ENCODE measurements at places on chromosomes 12 and 14. TPM values are rescaled to one million over a fixed set of nuclear protein-coding genes. Genes with fewer than 3 reads are reported as not detected.
A peak's percentile ranks its signal among the peaks of the same experiment; 100 is the strongest.

DNA sequence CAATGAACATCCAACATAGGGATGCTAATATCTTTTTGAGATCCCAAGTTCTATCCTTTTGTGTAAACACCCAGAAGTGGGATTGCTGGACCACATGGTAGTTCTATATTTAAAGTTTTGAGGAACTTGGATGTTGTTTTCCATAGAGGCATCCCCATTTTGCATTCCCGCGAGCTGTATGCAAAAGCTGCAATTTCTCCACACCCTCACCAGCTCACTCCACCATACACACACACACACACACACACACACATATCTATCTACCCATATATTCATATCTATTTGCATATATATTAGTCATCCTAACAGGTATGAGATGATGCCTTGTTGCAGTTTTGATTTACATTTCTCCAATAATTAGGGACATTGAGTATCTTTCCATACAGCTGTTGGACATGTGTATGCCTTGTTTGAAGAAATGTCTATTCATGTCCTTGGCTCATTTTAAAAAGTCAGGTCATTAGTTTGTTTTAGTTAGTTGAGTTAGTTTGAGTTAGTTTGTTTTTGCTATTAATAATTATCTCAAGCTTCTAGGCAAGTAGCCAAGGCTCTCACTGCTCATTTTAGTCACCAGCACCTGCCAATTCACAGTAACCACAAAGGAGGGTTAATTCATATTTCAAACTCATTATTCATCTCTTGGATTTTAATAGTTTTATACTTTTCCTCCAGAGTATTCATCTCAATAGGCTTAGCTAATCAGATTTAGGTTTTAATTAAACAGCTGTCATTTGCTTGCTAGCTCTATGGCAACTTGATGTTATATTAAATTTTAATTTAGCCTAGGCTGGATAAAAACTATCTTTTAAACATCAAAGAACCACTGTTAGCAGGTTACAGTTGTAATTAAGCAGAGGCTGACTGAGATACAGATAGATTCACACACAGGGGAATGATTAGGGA, 1435.9 kb upstream of the TMEM132C start:
- no peak for DNase-seq

TPI1 gene
- total RNA-seq = 945 TPM

GRCh38 chr12:95838125-95838524, 20.6 kb upstream of the SNRPF start:
- DNase-seq = peak; percentile 49

DNA sequence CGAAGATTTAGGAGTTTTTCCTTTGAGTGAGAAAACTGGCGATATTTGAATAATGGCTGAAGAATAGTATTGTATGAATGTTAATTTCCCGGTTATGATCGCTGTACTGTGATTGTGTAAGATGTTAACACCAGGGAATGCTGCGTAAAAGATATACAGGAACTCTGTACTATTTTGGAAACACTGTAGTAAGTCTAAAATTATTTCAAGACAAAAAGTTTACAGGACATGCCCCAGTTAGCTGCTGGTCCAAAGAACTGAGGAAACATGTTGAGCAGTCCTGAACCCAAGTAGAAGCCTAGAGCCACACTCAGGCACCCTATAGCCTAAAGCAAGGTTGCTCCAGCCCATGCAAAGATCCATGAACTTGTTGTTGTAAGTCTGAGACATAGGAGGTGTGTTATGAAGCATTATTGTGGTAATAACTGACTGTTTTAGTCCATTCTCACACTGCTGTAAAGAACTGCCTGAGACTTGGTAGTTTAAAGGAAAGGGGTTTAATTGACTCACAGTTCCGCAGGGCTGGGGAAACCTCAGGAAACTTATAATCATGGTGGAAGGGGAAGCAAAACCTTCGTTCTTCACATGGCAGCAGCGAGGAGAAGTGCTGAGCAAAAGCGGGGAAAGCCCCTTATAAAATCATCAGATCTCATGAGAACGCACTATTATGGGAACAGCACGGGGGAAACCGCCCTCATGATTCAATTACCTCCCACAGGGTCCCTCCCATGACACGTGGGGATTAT, 99.8 kb upstream of the RESF1 start:
- DNase-seq = no peak

GRCh38 chr14:21924479-21924878, 250.9 kb upstream of the OR4E1 start:
- no peak for DNase-seq
